Activated CD4-positive, alpha-beta T cell treated with anti-CD3 and anti-CD28 coated beads, Interleukin-2, amount 50 U/mL, for 4 hours (primary cell): ENCODE measurements at places on chromosomes 4 and X.

GRCh38 chrX:9558615-9559014 is 93.8 kb downstream of the TBL1X start:
- no peak for DNase-seq

DNA sequence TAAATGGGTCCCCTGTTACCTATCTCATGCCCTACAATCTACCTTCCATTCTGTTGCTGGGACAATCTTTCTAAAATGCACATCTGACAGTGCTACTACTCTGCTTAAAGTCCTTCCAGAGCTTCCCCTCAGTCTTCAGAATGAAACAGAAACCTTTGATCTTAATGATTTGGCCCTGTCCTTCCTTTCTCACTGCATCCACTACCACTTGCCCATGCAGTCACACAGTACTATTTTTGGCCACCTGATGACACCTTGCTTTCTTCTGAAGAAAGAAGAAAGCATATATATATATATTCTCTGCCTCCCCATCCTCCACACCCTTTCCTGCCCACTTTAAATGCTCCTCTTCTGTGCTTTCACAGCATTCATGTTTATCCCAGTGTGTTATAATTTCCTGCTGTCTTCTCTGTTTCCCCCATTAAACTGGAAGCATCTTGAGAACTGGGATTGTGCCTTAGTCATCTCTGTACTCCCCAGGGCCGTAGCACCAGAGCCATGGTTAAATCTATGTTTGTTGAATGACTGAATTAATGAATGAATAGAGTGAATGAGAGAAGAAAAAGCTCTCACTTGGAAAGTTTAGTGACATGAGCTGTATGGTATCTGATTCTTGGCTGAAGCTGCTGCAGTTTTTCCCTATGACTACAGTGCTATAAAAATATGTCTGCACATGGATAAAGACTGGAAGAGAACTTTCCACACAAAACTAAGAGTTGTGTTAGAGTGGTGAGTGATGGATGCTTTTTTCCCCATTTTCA is 56.2 kb downstream of the RTL9 start:
- no peak for DNase-seq

- DNase-seq, result no peak
These were observed 247.5 kb downstream of the PDGFC start for GRCh38 chr4:156723951-156724668.

DNA sequence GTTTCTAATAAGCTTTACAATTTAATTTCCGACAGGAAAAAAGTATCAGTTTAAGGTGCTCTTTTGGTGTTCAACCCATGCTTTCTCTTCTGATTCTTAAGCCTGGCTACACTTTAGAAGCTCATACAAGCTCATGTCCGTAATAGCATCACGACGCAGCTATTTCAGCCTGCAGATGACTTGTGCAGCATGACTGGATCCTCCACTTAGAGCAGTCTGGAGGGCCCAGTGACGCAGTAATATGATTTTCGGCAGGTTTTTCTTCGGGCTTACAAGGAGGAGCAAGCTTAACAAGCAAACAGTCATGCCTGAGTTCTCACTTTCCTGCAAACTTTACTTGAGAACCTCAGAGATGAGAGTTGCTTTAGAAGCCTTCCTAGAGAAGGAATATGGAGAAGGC is 85.3 kb upstream of the MAML3 start:
- no peak for DNase-seq

- DNase-seq, result peak; percentile 47
These were observed 137.6 kb downstream of the EGF start for GRCh38 chr4:110049951-110050925.
